CD4-positive, alpha-beta T cell treated with Interferon alpha-2 for 1 hour (primary cell): ENCODE measurements at places on chromosomes 5 and 9.

- DNase-seq = no peak
These were observed 46.0 kb upstream of the FREM1 start for GRCh38 chr9:14956208-14956607.

GRCh38 chr9:115359017-115359780, 241.2 kb upstream of the TNC start:
- no peak for DNase-seq

- DNase-seq = no peak
These were observed 143.3 kb upstream of the TNPO1 start for GRCh38 chr5:72673180-72673579.

GRCh38 chr9:86721843-86722705, 225.2 kb downstream of the GAS1 start:
- DNase-seq = no peak

- DNase-seq = no peak
These were observed 19.8 kb downstream of the ADAMTS2 start for GRCh38 chr5:179325296-179326031.

- no peak for DNase-seq
These were observed 24.8 kb downstream of the GPR107 start for GRCh38 chr9:130078547-130078946.

DNA sequence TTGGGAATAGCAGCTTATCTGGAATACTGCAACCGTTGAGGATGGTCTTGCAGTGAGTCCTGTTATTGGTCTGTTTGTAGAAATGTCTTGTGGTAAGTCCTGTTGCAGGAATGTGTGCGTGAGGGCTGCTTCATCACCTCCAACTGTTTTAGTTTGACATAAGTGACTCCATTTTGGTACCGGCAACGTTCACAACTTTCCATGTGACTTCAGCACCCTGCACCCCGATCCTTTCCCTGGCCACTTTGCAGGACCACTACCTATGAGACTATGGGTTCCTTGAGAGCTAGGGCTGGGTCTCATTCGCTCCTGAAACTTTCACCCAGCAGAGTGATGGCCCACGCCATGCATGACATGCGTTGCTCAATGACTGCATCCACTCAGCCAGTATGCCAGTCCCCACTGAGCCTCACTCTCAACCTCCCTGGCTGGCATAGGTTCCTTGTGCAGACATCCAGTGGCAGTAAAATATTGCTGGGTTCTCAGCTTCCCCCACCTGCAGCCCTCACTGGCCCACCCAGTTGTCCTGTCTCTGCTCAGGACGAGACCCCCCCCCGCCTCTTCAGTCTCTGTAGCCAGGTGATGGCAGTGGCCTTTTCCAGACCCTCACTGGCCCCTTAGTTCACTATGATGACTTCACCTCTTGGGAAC, 8.0 kb downstream of the SURF6 start:
- no peak for DNase-seq

GRCh38 chr5:80149161-80149609, 106.7 kb downstream of the SERINC5 start:
- no peak for DNase-seq
